ENCODE measurements at places on chromosomes 4 and X.

GRCh38 chr4:56372774-56373173 is 14.5 kb downstream of the AASDH start:
- DNase-seq: no peak

- no peak for DNase-seq
Observed at GRCh38 chr4:793093-793861, 32.7 kb downstream of the CPLX1 start.

DNA sequence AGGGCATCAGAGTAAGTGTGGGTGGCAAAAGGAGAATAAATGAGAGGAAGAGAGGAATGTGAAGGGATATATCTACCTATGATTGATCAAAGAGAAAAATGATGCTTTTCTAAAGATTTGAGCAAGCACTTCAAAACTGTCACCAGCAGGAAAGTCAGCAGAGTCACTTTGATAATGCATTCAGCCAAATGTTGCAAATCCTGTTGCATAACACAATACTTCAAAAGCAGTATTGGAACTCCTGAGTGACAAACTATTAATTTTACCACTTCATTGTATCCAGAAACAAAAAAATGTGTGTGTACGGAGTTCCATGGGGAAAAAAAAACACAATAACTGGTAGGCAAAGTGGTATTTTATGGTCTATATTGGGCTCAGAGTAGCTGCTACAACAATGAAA is 160.3 kb downstream of the EMCN start:
- no peak for DNase-seq

- DNase-seq: peak; percentile 54
Observed at GRCh38 chr4:108988464-108989195, 225.8 kb upstream of the ETNPPL start.

GRCh38 chrX:40098264-40099054 is 701 bp upstream of the BCOR start:
- DNase-seq: peak; percentile 70

DNA sequence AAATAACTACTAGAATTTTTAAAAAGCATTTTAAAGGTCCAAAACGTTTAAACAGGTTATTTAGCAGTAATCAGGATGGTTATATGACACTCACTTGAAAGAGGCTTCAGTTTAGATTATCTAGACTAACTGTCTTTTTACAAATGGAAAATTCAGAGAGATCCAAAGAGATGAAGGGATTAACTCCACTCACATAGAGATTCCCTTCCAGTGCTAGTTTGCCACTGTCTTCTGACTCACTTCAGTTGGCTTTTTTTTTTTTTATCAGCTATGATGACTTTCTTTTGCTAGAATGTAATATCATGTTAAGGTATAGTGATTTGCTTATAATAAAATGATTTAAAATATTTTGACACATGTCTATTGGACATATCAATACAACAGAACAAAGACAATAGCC is 43.8 kb downstream of the GALNT7 start:
- no peak for DNase-seq

DNA sequence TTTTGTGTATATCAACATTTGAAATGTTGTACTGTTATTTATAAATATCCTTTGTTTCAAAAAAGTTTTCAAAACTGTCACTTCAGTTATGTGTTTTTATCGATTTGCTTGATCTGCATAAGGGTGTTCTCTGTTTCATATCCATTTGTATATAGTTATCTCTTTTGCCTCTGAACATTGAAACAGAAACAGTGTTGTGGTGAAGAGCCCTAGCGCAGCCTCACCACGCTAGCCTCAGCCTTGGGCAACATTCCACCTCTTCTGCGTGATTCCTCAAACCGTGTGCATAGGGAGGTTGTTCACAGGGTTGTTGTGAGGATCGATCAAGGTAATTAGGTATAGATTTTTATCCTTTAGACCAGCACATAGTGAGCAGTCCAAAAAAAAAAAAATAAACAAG is 287.0 kb upstream of the GALNT7 start:
- DNase-seq: no peak

DNA sequence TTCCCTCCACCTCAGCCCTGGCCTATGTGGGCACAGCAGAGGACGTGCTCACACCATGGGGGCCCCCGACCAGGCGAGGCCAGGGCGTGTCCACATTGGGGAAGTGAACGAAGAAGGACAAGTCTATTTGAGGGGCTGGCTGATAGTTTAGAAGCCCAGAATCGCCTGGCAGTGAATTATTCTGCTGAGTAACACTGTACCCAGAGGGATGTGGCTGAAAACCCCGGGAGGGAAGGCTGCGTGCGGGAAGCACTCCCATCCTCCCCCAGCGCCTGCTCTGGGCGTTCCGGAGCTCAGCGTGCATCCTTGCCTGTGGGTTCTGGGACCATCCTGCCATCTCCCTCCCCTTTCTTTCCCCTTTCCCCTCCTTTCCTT is 66.6 kb downstream of the TRMT44 start:
- peak; percentile 84 for DNase-seq

GRCh38 chrX:106959901-106960300 is 39.7 kb downstream of the CLDN2 start:
- no peak for DNase-seq

- DNase-seq: no peak
Observed at GRCh38 chr4:152731997-152732396, 47.5 kb downstream of the TIGD4 start.

DNA sequence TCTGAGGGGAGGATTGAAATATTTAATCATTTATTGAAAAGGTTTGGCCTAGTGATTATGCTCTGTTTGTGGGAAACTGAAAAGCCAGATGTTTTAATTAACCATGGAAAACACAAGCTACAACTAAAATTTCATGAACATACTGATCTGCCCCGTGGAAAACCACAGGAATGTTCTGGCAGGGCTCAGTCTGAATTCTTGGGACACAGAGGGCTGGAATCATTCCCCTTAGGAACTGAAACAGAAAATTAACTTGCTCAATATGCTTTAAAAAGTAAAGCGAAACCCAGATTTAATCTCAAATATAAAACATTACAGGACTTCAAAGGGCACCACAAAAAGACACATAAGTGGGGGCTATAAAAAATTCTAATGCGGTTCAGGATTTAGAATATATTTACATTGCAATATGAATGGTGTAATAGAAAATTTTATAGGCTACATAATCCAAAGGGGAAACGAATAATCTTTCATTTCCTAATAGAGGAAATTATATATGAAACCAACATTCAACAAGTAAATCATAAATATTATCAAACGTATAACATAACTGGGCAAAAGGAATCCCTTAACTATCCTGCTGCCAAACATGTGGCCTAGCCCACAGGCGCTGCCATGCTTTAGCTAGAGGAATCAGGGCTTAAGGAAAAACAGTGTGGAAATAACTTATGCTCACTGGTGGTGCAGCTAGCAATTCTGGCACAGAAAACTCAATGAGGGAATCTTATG is 70.9 kb downstream of the APBB2 start:
- DNase-seq: peak; percentile 97

DNA sequence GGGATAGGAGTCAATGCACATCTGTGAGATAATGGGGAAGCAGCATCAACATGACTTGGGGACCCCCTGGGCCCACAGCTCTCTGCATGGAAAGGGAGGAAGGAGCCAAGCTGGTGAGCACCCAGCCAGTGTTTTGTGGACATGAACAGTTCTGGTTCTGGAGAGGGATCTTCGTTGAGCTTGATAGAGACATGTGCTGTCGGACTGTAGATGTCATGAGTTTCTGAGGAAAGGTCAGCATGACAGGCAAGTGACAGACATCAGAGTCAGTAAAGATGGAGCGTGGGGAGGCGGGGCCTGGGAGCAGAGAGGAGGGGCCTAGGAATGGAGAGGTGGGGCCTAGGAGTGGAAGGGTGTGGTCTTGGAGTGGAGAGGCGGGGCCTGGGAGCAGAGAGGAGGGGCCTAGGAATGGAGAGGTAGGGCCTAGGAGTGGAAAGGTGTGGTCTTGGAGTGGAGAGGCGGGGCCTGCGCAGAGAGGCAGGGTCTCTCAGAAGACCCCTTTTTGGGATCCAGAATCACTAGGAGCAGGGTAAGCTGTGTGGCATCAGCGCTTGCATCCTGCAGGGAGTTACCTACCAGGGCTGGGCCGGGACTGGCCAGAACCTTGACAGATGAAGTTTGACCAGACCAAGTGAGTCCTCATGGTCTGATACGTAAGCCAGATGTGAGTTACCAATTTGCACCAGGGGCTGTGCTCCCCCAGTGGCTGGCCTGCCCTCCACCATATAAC is 33.7 kb downstream of the PIGG start:
- no peak for DNase-seq

DNA sequence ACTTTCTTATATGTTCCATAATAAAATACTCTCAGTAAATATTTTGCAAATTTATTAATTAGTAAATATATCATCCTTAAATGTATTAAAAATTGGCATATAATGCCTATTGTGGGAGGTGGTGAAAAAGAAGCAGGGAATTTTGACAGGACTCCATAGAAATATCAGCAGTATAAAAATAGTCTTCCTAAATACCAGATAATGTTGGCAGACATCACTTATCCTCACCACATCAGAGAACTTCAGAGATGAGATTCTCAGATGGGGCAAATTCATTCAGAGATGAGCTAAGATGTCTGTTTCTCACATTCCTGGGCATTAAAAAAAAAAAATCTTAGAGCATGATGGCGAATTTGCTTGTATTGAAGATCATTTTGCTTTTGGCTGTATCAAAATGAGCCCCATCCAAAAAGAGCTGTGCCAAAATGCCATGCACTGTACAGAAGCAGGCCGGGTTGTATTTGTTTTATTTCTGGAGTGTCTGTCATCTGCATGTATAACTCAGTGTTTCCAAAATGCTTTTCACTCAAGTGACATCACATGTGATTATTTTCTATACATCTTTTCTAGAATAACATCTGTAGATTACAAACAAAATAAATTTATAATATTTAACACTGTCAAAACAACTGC is 41.7 kb downstream of the ATP8A1 start:
- DNase-seq: no peak

DNA sequence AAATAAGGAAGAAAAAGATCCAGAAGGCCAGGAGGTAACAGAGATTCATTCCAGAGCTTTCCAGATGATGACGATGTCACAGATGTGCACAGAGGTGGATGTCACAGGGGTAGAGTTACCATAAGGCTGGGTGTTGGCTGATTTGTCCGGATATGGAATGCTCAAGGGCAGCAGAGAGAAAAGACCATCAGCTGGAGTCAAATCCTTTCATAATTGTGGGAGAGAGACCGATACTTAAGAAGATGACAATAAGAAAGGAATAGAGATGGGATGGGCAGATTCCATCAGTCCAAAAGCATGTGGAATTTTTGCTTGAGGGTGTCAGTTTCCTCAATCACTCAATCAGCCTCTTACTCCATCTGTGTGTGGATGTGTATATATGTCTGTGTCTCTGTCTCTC is 150.4 kb downstream of the CENPC start:
- DNase-seq: no peak

GRCh38 chr4:179582164-179582905 is 2140.1 kb upstream of the AGA start:
- DNase-seq: no peak

DNA sequence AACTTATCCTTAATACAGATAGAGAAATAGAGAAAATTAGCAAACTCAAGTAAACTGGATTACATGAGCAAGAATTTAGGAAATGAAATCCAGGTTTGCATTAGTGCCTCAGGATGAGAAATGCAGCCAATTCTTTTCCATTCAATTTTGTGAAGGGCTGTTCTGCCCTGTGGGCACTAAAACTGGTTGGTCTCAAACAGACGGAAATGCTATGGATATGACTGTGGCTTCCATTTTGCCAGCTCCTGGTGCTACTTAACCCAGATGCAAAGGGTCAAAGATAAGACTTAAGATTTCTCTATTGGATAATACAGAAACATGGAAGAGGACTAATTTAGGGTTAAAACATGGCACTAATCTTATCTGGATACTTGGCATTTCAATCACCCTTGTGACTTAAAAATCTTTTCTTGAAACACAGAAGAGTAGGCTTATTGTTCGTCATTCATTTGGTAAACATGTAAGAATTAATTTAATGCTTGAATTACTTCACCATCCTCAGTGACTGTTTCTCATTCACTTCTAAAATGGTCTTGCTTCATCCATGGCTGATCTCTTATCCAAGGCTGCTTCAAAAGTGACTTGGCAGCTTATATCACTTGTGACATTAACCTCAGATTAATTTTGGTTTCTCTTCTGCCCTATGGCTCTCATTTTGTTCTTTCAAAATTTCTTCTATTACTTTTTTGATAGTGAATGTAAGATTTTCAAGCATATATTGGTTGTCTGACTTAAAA is 1008.7 kb downstream of the GLUD2 start:
- DNase-seq: no peak

DNA sequence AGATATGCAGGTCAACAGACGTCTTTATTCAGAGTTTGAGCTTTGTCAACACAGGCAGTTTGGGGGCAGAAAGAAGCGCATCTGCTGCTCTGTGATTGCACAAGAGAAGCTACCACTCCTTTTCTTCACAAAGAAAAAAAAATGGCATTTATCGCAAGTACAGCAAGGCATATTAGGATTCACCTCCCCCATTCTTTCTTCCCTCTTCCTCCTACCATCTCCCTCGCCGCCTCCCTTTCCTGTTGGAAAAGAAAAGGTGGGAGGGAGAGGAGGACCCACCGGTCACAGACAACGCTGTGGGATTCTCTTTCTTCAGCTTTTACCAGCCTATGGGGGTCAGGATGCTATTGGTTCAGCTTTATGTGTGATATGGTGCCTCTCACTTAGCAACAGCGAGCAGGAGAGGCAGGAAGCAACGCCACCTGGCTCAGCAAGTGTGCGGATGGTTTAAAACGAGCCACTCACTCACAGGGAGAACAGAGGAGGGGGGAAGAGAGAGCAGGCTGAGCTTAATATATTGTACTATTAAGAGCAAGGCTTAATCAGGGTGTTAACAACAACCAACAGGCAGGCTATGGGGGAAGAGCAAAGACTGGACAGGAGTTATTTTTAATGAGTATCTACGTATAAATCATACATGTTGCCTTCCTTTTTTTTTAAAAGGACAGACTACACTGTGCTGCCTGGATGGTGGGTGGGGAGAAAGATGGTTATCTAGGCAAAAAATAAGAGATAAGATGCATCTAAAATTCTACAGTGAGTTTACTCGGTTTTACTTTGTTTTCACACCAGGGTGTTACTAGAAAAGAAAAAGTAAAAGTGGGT is 104.7 kb downstream of the MAML3 start:
- DNase-seq: no peak

DNA sequence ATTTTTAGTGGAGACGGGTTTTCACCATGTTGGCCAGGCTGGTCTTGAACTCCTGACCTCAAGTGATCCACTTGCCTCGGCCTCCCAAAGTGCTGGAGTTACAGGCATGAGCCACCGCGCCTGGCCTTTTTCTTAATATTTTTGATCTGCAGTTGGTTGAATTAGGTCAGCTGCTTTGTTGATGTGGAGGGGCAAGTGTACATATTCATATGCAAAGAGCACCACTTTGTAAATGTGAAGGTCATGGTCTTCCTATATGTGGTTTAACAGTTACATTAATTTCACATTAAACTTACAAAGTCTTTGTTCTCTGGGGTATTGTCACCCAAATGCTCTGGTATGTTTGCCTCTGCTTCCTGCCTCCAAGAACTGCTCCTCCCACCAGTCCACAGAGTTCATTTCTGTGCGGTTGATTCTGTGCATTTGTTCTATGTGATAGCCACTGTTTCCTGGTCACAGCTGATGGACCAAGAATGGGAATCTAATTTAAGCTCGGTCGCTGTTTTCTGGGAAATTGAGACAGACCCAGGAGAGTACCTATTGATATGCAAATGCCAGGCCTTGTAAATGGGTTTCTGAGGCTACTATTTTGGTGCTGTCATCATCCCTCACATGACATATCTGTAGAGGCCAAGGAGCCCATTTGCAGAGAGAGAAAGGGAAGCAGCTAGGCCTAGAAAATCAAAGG is 26.9 kb upstream of the HPSE start:
- DNase-seq: no peak

- DNase-seq: peak; percentile 19
Observed at GRCh38 chr4:74157154-74157553, 764 bp upstream of the MTHFD2L start.

All from fibroblast of skin of scalp (primary cell).